Nucleus accumbens (tissue), 56 donors: ENCODE measurements at places on chromosomes 1 and 21.

GRCh38 chr1:55007625-55008024 is 8.9 kb downstream of the BSND start:
- DNase-seq: no peak

DNA sequence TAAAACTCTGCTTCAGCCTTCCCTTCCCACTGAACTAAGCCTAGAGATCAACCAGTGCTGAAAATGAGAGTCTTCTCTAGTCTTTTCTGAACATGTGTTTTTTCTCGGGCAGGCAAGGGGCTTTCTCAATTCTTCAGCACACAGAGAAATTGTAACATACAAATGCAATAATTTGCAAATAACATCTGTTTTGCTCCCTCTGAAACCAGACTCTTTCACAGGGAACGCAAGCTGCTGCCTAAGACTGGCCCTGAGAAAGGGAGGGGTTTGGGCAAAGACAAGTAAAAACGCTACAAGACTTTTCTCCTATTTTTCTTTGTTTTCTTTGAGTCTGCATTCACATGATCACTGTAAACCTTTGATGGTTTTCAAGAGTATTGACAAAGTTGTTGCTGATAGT is 39.6 kb upstream of the VN1R5 start:
- no peak for DNase-seq

DNA sequence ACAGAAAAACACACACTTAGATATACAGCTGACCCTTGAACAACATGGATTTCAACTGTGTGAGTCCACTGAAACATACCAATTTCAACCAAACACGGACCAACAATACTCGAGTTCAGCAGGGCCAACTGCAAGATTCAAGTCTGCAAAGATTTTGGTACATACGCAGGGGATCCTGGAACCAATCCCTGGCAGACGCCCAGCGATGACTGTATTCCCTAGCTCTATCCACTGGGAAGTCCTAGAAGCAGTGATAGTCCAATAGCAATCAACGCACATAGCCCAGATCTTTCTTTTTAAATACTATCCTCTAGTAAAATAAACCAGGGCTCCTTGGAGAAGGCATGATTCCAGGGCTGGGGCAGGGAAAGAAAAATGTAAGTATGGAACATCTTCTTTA is 9.0 kb downstream of the DDX59 start:
- DNase-seq: no peak

- no peak for DNase-seq
These were observed 141.9 kb downstream of the TSEN15 start for GRCh38 chr1:184193451-184193850.

- no peak for DNase-seq
These were observed 13.6 kb downstream of the FAM177B start for GRCh38 chr1:222750651-222751050.

DNA sequence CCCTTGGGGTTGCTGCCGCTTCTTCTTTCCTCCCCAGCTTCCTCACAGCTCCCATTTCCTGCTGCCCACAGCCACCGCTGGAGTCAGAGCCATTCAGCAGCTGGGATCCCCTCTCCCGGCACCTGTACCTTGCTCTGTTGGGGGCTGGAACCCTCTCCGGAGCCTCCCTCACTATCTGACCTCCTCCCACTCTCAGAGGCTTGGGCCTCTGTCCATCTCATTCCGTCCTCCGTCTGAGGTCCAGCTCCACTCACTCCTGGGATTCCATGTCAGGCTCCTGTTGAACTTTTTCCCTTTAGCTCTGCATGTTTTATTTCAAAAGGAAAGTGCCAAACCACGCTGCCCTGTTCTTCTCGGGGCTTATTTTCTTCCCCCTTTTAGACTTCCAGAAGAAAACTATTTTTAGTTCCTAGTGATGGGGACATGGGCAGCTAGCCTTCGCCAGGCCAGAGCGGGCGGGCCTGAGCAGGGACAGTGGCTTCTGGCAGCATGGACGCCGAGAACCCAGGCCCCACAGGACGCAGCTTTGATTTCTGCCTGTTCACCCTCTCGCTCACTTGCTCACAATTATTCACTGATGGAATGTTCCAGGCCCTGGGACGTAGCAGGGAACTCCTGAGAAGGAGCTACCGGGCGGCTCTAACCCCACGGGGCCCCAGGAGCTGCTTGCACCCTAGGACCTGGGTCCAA is 79.2 kb downstream of the ARHGEF10L start:
- DNase-seq: no peak

DNA sequence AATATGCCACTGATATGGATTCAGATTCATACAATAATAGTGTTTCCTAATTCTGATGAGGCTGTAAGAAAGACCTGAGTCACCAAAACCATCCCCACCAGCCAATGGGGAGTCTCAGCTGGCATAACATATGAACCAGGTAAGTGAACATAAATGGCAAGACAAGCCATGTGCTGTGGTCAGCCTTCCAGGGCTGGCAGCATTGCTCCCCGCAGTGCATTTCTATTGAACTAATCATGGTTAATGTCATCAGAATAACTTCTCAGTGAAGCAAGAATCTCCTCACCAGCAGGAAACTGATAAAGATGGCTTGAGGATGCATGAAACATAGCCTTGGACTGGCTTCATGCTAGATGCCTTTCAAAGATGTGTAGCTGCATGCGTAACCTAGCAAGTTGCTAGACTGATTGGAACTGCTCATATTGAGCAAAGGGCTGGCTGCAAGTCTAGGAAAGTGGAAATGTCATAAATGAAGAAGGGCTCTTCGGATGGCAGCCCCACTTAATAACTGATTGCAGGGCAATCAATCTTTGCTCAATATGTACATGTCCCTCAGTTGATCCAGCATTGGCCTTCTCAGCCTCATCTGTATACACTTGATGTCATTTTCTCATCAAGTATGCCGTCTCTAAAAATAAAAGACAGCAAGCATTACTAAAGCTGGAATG is 88.0 kb downstream of the NTNG1 start:
- DNase-seq: no peak

GRCh38 chr1:204647114-204647804 is 38.3 kb downstream of the LRRN2 start:
- no peak for DNase-seq

DNA sequence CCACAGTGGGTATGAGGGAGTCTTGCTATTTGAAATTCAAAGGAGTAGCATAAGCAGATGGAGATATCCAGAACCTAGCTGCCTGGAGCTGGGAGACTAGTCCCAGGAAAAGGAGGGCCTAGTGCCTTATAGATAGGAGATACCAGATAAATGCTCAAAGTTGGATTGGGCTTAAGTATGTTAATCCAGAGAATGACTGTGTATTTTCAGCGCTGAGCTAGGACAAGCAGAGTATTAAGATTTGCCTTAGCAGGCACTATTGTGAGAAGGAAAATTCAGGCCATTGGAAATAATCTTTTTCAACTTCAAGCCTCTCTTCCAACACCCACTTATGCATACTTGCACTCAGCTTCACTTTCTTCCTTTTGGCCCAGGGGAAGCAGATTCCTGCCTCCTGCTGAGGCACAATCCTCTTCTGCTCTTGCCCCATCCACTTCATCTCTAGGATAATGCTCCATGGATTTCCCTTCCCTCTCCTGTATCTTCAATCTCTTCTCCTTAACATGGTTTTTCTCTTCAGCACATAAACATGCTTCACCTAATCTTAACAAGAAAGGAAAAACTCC is 21.1 kb downstream of the PIK3C2B start:
- no peak for DNase-seq

DNA sequence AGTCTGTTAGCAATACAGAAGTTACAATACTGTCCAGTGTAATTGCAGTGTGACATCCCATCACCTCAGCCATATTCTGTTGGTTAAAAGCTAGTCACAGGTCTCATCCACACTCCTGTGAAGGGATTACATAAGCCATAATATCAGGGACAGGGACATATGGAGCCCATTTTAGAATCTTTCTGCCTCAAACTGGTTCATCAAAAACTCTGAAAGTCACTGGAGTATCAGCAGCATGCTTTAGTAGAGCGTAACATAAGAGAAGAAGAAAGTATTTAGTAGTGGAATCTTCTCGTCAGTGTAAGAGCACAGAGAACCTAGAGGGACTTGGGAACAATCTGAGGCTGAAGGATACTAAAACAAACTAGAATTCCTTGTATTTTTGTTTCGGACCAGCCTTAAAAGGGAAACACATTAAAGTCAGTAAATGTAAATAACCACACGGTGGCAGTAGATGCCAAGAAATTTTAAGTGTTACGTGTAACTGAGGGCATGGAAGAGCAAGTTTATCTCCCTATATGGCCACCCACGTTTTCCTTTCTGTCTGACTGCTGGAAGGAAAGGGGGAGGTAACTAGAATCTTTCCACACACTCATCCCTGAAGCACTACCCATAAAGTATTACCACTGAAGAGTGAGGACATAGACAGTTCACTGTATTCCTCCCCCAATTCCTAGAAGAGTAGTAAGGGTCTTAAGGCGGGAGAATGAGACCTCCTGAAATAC is 41.6 kb upstream of the AGL start:
- DNase-seq: peak; percentile 44

- DNase-seq: no peak
These were observed 8.7 kb downstream of the PADI4 start for GRCh38 chr1:17316704-17317103.

DNA sequence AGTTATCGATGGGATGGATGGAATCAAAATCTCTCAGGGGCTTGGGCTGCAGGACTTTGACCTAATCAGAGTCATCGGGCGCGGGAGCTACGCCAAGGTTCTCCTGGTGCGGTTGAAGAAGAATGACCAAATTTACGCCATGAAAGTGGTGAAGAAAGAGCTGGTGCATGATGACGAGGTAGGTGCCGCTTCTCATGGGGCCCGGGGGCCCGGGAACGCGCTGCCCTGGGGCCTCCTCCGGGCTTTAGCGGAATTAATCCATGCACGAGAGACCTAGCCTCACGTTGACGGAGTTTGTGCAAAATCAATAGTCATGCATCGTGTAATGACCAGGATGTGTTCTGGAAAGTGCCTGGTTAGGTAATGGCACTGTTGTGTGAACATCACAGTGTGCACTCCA is 43.8 kb downstream of the FAAP20 start:
- no peak for DNase-seq

DNA sequence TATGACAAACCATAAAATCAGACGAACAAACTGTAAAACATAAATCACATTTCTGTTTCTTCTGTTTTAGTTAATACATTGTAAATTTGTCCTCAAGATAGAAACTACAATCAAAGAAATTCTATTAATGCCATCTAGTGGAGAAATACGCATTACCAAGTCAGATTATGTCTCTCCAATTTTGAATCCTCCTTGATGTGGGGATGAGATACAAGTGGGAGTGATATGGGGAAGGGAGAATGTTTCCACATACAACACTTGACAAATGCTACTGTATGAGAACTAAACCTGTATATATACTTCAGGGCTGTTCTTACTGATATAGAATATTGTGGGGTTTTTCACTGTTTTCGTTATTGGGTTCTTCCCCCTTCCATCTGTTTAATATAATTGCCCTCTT is 2.6 kb downstream of the HFM1 start:
- DNase-seq: no peak

DNA sequence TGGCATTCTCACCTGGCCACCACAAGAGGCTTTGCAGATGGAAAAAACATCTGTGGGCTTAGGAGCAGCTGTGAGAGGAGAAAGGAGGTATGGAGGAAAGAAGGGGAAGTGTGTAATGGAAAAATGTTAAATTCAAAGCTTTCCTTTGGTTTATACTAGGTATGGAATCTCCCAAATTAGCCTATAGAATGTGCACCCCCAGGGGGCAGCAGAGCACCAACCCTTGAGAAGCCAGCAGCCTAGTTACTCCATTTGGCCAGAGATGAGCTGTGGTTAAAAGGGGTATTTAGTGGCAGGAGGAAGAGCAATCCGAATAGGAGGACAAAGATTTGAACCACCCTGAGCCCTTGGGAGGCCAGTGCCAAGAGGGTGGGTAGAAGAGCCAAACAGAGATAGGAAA is 97.5 kb upstream of the CTTNBP2NL start:
- DNase-seq: no peak

- DNase-seq: no peak
These were observed 11.4 kb downstream of the ZBTB48 start for GRCh38 chr1:6591222-6591621.

- no peak for DNase-seq
These were observed 337.4 kb downstream of the SRGAP2C start for GRCh38 chr1:121522061-121522759.

DNA sequence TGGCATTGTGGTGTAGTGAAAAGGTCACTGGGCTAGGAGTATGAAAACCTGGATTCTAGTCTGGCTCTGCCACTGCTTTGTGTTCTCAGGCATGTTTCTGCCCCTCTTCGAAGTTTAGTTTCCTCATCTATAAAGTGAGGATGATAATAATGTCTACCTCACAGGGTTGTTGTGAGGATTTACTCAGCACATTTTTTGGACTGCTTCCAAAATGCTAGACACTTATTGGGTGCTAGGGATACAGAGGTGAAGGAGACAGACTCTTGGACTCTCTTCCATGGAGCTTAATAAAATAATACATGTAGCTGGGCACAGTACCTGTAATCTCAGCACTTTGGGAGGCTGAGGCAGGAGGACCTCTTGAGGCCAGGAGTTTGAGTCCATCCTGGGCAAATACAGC is 3.6 kb downstream of the KIF2C start:
- no peak for DNase-seq

DNA sequence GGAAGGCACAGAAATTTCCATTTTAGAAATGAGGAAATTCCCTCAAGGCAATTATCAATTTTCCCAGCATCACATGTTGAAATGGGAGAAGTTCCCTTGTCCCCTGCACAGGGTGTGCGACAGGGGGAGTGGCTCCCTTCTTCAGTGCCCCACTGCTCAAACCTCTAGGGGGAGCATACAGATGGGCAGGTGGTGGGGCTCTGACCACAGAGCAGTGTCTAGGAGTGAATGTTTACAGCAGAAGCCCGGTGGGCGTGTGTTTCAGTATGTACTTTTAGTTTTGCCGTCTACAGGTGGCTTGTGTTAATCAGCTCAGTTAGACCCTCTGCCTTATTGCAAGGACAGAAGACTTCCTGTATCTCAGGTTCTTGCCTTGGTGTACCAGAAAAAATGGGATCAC is 493.7 kb upstream of the PLXNA2 start:
- no peak for DNase-seq

GRCh38 chr1:67647036-67647798 is 37.8 kb upstream of the GADD45A start:
- no peak for DNase-seq

GRCh38 chr1:109516872-109517271 is 7.3 kb upstream of the AMIGO1 start:
- no peak for DNase-seq

GRCh38 chr1:58896246-58897183 is 112.7 kb upstream of the JUN start:
- DNase-seq: no peak

- no peak for DNase-seq
These were observed 14.4 kb upstream of the EPS8L3 start for GRCh38 chr1:109777980-109778625.
